ENCODE measurements at places on chromosomes 5 and 9. TPM values are rescaled to one million over a fixed set of nuclear protein-coding genes. Genes with fewer than 3 reads are reported as not detected.

DNA sequence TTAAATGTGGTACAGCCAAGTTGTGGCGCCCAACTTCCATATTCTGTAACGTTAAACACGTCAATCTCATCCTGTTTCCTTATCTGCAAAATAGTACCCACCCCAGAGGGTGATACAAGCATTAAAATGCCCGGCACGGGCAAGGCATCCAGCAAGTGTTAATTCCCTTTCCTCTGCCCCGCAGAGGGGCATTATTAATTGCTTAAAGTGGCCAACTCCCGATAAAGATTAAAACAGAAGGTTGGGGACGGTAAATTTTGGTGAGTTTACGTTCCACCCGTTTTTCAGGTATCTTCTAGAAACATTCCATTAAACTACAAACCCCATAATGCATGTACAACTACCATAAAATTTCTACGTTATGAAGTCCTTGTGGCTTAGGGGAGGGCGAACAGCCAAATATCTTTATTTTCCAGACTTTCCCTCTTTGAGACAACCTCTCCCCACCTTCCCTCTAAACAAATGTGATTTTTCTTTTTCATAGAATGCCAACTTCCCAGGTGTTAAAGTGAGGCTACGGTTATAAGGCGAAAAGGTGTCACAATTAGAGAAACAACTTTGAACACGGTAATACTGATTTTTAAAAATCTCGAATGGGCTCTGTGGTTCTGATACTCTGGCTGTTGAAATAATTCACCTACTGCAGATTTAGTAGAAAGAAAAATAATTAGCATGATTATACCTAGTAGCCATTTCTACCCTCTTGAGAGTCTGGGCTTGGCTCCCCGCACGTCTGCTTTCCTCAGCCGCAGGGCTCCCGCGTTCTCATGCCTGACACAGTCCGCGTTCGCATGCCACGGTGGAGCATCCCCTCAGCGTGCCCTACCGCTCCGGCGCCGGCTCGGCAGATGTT, 1.2 kb upstream of the GPBP1 start:
- no peak for DNase-seq

FOXD4L5 gene
- polyA plus RNA-seq = not detected

IFNB1 gene
- polyA plus RNA-seq = not detected

ECM2 gene
- 1.6 TPM for polyA plus RNA-seq

DNA sequence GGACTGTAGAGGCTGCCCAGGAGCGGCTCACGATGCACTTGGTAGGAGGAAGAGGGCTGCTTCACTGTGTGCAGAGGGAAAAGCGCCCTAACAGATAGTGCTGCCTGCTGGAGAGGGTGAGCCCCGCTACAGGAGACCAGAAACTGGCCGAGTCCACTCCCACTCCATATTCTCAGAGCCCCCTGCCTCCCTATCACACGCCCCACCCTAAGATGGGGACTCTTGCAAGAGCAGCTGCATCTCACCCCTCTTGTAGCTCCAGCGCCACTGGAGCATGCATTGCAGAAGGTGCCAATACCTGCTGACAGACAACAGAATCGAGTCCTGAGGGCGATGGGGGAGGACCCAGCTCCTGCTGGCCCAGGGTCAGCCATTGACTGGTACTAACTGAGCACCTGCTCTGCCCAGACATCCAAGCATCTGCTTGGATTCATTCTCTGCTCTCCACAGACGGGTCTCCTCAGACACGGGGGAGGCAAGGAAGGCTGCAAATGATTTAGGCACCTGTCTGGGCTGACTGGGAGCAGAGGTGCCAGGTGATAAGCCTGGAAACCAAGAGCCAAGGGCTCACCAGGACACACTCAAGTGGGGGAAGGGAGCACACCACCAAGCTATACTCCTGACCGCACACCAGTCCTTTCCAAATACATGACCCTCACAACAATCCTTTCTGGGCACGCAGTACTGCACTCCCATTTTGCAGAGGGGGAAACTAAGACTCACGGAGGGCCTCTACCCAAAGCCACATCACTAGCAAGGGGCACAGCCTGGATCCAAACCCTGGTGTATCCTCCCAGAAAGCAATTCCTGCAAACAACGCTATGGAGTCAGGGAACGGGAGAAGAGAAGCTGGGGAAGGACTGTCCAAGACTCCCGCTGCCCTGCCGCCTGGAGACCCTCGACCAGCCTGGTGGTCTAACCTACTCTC, 1.6 kb downstream of the BICD2 start:
- DNase-seq = no peak

DNA sequence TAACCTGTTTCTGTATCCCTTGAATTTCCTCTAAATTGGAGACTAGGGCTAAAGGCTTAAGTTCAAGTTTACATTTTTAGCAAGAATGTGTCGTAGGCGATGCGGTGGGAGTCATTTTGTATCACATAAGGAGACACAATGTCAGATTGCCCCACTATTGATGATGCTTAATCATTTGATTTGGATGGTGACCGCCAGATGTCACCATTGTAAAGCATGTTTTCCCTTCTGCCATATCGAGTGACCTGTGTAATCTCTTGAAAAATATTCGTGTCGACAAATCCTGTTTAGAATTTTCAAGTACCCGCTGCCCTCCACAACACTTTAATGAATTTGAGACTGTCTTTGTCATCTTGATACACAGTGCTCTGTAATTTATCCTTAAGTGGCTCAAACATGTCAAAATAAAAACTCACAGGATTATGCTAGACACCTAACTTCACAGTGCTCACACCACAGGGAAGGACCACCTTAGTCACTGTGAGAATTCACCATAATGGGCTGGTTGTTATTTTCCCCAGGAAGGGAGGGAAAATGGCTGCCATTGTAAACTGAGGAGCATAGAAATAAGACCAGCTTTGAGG, 34.5 kb upstream of the SLC46A2 start:
- no peak for DNase-seq

GRCh38 chr5:168685566-168685965, 106.4 kb upstream of the PANK3 start:
- DNase-seq = no peak

DNA sequence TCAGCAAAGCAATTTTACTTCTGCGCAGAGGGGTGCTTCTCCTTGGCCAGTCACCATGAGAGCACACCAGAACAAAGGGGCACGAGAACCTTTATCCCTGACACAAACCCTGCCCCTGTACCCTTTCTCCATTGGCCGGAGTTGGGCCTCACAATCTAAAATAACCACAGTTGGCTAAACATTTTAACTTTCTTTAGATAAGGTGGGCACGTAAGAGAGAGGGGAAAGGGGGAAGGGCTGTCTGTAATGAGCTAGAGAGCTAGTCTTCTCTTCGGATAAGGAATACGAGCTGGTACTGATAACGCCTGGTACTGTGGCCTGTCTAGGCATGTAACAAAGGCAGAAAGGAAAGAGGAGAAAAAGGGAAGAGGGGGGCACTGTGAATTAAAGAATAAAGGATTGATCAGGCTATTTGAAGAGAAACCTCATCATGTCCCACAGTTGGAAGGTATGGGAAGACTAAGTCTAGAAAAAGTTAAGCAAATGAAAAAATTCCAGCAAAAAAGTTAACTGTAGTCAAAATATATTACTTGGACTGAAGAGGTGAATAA, 1.8 kb upstream of the IARS1 start:
- DNase-seq = no peak

GRCh38 chr5:128870373-128870772, 94.9 kb upstream of the SLC27A6 start:
- no peak for DNase-seq

GRCh38 chr5:127326431-127326830, 35.8 kb downstream of the MEGF10 start:
- no peak for DNase-seq
